Stimulated activated memory B cell treated with anti-CD40 and anti-IgM and Interleukin-4, amounts not matched to agents 10 μg/mL and 1 μg/mL and 100 μg/mL, for 72 hours (primary cell): ENCODE measurements at places on chromosomes 12 and 14.

DNA sequence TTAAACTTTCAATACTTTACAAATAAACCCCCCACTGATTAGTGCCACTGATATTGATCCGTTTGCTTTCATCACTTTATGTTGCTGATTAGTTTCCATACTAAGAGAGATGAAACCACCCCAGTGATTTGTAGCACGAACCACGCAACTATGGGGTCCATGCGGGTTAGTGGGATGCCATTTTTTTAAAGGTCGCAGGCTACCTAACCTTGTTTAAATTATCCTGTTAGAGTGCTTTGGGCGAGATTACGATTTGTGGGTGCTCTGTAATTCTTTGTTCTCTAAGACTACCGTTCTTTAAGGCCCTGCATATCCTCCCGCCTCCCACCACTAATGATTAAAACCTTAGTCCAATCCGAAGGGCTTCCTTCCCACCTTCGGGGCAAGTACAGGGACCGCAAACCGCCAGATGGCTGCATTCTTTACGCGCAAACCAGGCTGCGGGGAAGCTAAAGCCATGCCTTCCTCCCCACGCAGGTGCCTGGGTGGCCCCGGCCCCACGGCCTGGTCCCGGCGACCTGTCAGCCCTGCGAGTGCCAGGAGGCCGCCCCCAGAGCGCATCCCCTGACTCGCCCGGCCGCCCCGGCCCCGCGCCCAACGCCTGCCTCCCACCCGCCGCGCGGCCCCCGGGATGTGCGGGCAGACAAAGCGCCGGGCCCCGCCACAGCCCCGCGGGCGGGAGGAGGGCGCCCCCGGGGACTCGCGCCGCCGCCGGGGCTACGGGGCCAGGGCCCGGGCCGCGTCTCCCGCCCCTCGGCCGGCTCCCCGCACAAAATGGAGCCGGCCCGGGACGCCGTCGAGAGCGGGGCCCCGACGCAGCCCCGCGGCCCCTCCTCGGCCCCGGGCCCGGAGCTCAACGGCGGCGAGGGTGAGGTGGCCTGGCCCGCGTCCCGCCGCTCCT lies 759 bp downstream of the NFYB start:
- peak; percentile 60 for ATAC-seq

GRCh38 chr12:91695964-91696363 lies 449.7 kb downstream of the BTG1 start:
- no peak for ATAC-seq

DNA sequence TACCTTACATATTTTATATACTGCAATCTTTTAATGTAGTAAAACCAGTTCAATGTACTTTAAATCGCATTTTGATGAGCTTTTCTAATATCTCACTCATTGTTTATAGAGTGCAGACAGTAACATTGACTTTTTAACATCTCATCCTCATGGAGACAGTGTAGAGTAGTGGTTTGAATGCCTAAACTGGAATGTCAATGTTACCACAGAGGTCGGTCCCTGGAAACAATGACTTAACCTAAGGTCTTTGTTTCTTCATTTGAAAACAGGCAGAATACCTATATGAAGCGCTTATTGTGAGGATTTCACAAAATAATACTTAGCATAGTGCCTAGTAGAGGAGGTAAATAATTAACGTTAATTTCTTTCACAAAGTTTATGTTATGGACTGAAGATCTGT lies 5.0 kb downstream of the CDK17 start:
- no peak for ATAC-seq

DNA sequence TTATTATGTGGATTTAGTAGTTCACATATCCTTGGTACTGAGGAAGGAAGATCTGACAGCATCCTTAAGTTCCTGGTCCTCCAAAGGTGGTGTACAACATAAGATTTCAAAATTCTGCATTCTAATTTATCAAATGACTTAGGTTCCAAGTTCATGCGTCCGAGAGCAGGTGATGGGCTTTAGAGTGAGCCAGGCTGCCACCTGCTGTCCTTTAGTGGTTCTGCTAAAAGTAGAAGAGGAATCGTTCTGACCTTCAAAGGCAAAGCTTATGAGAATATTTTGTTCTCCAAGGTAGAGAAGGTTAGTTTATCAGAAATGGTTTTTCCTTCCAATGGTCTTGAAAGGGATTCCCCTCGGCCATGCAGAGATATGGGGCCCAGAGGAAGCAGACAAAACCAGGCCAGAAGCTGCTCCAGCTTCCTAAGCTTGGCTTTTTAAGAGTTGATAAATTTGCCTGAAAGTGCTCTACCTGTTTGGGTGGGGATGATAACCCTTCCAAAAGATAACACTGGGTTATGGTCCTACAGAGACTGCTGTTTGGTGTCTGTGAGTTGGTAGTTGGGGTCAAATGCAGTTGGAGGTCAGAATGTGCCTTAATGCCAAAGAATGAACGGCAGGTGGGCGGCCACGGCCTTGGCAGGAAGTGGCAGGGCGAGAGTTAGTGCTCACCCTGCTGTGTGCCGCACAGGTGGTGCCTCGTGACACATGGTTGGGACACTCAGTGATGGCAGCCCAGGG lies 29.1 kb upstream of the LRTM2 start:
- ATAC-seq = no peak

DNA sequence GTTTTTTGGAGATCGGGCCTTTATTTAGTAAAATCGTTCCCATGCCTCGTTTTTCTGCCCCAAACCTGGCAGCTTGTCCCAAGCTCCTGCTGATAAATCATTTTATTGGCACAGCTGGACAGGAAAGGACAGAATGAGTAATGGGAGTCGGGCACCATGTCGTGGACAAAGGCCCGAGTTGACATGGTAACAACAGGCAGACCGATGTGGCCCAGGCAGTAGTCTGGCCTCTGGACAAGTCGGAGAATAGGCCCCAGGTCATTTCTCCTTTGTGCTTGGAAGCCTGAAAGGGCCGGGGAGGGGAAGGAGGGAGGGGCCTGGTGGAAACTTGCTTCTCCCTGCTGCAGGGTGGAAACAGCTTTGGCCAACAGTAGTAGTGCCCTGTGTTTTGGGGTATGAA lies 234.9 kb downstream of the SUDS3 start:
- ATAC-seq = no peak

GRCh38 chr14:55801121-55801520 lies 221.1 kb downstream of the KTN1 start:
- ATAC-seq = no peak

- no peak for ATAC-seq
Measured at GRCh38 chr14:55052269-55052930, 953 bp downstream of the MAPK1IP1L start.

DNA sequence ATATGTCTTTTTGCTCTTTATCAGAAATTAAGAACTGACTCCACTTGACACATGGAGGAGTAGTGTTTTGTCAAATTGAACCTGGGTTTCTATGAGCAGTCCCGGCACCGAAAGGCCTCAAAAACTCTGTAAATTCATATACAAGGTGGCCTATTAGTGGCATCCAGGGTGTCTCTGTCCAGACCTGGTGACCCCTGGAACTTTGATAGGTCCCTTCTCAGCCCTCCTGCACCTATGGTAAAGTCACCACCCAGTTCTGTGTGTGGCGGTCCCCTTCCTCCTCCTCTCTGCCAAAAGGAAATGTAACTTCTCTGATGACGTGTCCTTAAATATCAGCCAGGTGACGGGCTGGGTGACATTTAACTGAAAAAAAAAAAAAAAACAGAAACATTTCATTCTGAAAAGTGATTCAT lies 204.0 kb upstream of the FOXN3 start:
- ATAC-seq = peak; percentile 75

DNA sequence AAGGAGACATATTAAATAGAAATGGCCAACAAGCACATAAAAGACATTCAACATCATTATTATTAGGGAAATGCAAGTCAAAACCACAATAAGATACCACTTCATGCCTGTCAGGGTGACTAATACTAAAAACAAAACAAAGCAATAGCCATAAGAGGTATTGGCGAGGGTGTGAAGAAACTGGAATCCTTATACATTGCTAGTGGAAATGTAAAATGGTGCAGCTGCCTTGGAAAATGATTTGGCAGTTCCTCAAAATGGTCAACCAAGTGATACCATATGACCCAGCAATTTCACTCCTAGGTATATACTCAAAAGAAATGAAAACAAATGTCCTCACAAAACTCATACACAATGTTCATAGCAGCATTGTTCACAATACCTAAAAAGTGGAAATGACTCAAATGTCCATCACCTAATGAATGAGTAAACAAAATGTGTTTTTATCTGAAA lies 27.0 kb downstream of the GPR135 start:
- ATAC-seq = no peak

- ATAC-seq = no peak
Measured at GRCh38 chr14:69154779-69155178, 1.9 kb upstream of the DCAF5 start.

GRCh38 chr12:48265777-48266176 lies 62.7 kb upstream of the OR10AD1 start:
- ATAC-seq = no peak
